Stimulated activated CD4-positive, alpha-beta T cell treated with anti-CD3 and anti-CD28 coated beads, Interleukin-15, amount 100 ng/mL, for 1 hour (primary cell): ENCODE measurements at places on chromosomes 1 and 21.

DNA sequence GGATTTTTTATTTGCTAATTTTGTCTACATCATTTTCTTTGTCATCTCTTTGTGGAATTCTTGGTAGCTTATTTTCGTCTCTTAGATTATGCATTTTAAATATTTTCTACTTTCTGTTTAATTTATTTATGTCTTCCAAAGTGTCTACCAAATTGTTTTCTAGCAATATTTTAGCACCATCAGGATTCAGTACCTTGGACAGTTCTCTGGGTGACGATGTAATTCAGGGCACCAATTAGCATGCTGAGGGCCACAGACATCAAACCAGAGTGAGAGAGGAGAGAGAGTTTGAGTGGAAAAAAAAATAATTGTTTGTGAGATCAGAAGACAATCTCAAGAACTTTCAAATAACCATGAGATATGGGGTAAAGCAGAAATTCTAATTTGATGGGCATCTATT is 169.8 kb upstream of the CXADR start:
- no peak for DNase-seq

DNA sequence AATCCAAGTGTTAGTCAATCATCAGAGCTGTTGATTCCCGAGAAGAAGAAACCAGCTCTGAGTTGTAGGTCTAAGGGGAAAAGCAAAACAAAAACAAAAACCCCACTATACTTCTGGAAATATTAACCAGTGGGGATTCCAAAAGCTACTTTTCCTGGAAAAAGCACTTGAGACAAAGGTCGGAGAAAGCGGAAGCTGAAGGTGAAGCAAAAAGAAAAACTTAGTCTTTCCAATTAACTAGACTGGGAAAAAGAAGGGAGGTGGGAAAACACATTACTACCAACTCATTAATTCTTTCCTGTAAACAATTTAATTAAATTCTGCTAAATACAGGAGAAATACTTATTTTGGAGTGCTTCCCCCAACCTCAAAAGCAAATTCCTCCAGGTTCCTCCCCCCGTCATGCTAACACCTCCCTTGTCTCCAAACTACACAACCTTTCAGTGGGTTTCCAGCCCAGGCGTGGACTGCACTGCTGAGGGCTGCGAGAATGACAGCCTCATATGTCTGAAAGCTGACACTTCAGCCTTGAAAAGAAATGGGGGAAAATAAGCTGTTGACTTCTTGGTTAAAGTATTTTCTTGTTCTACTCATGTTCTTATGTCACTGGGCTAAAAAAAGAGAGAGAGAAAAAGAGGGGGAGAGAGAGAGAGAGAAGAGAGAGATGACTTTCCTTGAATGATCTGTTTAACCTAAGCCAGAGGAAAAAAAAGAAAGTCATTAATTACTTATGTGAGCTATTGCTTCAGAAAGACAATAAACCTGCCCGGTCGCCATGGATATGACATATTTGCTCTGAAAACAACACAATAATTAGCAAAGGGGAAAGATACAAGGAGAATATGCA is 5.1 kb downstream of the CASZ1 start:
- DNase-seq, result no peak

DNA sequence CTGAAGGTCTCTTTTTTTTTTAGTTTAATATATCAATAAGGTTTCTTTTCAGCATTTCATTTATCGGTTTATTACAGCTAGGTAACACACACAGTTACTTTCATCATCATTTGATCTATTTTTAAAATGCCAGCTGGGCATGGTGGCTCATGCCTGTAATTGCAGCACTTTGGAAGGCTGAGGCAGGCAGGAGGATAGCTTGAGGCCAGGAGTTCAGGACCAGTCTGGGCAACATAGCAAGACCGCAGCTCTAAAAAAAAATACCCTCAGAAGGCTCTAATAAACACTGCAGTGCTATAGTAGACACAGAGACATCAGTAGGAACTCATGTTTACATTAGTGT is 48.5 kb upstream of the VAMP3 start:
- no peak for DNase-seq

- DNase-seq, result no peak
These were observed 3.3 kb upstream of the MX1 start for GRCh38 chr21:41422546-41423304.

DNA sequence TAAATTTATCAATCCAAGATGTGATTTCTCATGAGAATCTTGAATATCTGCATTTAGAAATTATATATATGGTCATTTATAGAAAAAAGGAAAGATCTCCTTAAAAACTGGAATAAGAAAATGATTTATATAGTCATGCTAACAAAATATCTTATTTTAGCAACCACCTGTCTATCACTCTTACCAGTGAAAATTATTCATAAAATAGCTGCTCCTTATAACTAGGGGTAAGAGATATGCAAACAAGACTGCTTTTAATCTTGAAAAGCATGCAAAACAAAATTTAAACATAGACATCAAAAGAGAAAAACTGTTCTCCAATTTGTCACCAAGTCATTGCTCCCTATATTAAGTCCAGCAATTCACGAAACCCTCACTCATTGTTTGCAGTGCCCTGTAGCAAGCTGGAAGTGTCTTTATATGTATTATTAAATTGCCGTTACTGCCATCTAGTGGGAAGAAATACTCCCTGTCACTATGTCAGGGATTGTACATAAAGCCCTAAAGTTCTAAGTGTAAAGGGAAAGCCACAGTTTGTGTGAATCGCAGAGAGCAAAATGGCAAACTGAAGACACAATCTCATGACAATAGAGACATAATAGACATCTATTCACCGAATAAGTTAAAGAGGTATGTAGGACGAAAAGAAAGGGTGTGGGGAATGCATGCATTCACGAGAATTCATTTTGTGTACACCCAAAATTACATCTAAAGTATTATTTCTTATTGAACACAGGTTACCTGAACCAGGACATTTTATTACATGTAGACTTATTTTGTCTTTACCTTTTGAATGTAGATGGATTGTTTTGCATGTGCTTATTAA is 600.5 kb downstream of the USP25 start:
- DNase-seq, result no peak

GRCh38 chr21:39088831-39089380 is 94.3 kb downstream of the PSMG1 start:
- DNase-seq, result no peak

GRCh38 chr1:9842781-9843575 is 19.2 kb upstream of the CLSTN1 start:
- DNase-seq, result no peak

- DNase-seq, result no peak
These were observed 1.8 kb upstream of the TMEM52 start for GRCh38 chr1:1920608-1921458.

DNA sequence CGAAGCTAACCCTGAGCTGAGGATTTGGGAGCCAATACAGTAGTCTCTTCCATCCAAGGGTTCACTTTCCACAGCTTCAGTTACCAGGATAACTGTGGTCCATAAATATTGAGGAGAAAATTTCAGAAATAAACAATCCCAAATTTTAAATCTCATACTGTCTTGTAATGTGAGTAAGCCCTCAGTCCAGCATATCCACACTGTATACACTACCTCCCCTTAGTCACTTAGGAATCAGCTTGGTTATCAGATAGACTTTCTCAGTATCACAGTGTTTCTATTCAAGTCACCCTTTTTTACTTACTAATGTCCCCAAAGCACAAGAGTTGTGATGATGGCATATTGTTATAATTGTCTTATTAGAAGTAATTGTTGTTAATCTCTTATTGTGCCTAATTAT is 102.3 kb upstream of the GNG12 start:
- DNase-seq, result no peak

GRCh38 chr1:238485912-238486209 is 595.1 kb upstream of the ZP4 start:
- no peak for DNase-seq

- DNase-seq, result no peak
These were observed 8.8 kb upstream of the PEAR1 start for GRCh38 chr1:156884560-156885184.

DNA sequence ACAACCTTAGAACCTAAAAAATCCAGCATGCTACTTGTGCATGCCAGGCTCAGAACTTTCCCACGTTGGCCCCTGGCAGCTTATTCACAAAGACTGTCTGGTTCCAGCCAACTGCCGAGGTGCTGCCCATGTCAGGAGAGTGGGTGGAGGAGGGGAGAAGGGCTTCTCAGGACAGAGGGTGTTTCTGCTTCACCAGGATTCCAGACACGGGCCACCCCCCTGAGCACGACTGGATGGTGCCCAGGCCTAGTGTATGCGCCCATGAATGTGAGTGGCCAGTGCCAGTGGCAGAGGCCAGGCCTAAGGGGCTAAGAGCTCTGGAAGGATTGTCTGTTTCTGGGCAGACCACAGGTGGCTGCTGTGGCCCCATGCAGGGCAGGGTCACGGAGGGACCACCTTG is 148.2 kb upstream of the COL6A1 start:
- DNase-seq, result no peak

GRCh38 chr1:12620931-12621330 is 2.9 kb upstream of the DHRS3 start:
- no peak for DNase-seq

DNA sequence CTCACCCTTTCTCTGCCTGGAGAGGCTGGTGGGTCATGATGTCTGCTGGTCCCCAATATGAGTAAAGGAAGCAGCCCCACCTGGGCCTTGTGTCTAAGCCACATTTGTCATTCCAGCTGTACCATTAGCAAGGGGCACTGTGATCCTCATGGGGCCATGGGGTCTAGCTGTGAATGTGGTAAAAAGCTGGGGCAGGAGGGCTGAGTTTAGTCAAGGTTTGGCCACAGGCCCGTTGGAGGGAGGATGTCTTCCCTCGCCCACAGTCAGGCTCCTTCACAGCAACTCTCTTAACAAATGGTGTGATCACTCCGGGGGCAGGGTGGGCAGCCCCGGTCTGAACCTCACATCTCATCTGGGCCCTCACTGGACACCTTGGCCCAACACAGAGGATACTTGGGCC is 115.4 kb downstream of the DMRTB1 start:
- DNase-seq, result no peak

- no peak for DNase-seq
These were observed 525.3 kb downstream of the KIF26B start for GRCh38 chr1:245679821-245680780.

DNA sequence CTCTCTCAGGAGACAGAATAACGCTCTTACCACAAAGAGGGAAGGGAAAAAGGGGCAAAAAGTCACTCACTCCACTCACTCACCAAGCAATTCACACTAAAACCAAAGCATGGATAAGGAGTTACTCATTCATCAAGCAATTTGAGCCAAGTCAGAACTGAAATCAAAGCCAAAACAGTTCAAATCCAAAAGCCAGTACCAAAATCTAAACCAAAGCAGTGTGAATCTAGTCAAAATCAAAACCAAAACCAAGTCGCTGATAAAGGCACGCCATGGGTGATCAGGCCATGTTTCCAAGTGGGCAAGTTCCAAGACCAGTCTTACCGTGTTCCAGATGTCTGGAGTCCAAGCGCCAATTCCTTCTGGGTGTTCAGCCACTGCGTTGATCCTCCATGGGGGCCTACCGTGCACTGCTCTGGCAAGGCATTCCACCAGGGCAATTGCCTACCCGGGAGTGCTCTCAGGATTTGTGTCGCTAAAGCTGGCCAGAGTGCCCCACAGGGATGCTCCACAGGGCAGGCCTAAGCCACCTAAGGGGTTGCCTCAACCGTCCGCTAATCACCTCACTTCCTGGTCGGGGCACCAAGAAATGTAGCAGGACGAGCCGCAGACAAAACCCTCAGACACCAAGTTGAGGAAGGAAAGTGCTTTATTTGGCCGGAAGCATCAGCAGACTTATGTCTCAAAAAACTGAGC is 142.3 kb downstream of the TRIM33 start:
- DNase-seq, result no peak
